ENCODE measurements at places on chromosomes 13 and 19.

DNA sequence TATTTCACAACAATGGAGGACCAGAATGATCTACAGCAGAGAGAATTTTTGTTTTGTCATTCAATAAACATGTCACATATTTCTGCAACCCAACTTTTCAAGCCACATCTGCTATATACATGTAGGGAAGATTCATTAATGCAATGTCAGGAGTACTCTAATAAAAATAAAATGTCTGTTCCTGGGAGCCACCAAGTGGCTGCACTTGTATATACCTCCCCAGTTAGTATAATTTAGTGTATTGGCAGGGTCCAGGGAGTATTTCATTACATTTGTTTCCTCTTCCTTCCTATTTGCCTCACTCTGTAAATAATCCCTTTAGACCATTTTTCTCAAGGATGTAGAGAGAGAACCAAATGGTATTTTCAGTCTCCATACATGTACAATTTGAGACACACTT is 1169.0 kb downstream of the DIAPH3 start:
- no peak for DNase-seq

- no peak for DNase-seq
These were observed 16.9 kb downstream of the CBY2 start for GRCh38 chr13:45718992-45719391.

DNA sequence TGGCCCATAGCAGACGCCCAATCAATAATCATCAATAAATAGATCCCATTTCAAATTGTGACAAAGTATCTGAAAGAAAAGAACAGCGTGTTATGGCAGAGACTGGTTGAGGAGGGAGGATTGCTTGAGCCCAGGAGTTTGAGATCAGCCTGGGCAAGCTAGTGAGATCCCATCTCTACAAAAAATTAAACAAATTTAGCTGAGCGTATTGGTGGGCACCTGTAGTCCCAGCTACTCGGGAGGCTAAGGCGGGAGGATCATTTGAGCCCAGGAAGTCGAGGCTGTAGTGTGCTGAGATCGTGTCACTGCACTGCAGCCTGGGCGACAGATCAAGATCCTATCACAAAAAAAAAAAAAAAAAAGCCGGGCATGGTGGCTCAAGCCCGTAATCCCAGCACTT is 6.4 kb upstream of the GNA11 start:
- DNase-seq, result no peak

GRCh38 chr13:94712812-94713560 is 641 bp upstream of the SOX21 start:
- DNase-seq, result peak; percentile 66

DNA sequence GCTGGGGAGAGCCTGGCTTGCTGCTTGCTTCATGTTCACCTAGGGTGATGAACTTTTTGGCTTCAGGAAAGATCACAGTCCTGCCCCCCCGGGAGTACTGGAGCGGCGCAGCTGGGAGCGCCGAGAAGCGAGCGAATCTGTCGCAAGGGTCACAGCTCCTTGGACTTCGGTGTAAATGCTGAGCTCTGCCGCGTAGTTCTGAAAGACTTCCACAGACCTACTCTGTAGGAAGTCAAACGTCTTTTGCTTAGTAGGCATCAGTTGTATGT is 2.7 kb downstream of the ING1 start:
- DNase-seq, result no peak

GRCh38 chr13:44136696-44137268 is 236.8 kb upstream of the SERP2 start:
- DNase-seq, result no peak

GRCh38 chr19:23699521-23699860 is 12.5 kb upstream of the ZNF675 start:
- DNase-seq, result no peak

DNA sequence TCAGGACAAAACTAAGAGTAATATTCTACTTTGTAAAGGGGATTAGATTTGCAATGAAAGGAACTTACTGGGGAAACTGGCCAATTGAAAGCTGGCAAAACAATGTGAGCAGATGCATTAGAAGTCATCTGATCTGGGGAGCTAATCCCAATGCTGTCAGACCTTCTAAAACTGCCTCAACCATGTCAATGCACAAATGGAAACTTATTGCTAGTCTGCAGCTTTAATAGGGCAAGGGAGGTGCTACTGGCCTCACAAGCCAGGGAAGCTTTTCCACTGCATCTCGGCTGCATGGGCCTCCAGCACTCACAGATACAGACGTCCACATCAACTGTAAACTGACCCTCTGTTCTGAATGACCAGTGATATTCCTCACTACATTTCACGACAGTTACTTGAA is 154.2 kb downstream of the LHFPL6 start:
- DNase-seq, result peak; percentile 12

DNA sequence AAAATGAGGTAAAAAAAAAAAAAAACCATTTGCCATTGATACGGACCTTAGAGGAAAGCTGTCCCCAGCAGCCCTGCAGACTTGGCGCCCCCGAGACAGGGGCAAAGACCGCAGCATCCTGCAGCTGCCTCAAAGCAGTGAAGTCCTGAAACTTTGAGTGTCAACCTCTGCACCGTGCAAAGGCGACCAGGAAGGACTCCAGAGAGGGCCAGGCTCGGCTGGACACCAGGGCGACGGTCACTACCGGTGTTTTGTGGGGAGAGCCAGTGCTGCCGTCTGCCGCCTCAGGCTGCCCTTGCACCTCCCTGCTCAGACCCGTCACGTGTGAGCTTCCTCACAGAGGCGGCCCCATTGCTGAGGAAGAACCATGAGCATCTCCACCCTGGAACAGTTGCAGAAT is 146.7 kb upstream of the SPACA7 start:
- DNase-seq, result no peak

GRCh38 chr13:111449041-111449440 is 128.6 kb downstream of the TEX29 start:
- DNase-seq, result no peak

DNA sequence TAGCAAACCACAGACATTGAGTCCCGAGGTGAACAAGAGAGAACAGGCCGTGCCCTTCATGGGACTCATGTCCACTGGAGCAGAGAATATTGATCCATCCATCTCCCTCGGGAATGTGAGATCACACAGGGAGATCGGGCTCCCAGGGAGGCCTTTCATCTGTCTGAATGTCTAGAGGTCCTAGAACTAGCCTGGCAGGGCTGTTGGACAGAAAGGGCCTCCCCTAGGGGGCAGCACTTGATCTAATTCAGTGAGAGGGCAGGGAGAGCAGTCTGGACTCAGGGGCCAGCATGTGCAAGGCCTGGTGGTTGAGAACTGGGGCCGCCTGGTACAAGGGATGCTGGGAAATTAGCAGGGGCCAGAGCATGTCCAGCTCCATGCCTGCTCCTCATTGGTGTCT is 4.3 kb downstream of the RUVBL2 start:
- DNase-seq, result peak; percentile 63

GRCh38 chr19:56217039-56217949 is 15.2 kb downstream of the ZSCAN5C start:
- DNase-seq, result no peak

GRCh38 chr19:656751-657559 is 6.1 kb downstream of the RNF126 start:
- DNase-seq, result no peak

- no peak for DNase-seq
These were observed 180.7 kb upstream of the STARD13 start for GRCh38 chr13:33466262-33466661.

GRCh38 chr13:99663185-99663825 is 162.0 kb downstream of the TM9SF2 start:
- no peak for DNase-seq

Measured in HEK293T (cell line).